CD4-positive, alpha-beta T cell (primary cell): ENCODE measurements at places on chromosomes 16 and 17. TPM values are rescaled to one million over a fixed set of nuclear protein-coding genes. Genes with fewer than 3 reads are reported as not detected.

The XAF1 gene
- 26.2 TPM for total RNA-seq

The AANAT gene
- total RNA-seq: not detected

The BOLA2 gene
- total RNA-seq: 6.2 TPM

The TOX3 gene
- not detected for total RNA-seq

The CCL3 gene
- total RNA-seq: 1.0 TPM

The ADORA2B gene
- total RNA-seq: not detected

The TBC1D3K gene
- not detected for total RNA-seq

- no peak for DNase-seq
Observed at GRCh38 chr17:43543300-43543699, 2.8 kb downstream of the ETV4 start.

DNA sequence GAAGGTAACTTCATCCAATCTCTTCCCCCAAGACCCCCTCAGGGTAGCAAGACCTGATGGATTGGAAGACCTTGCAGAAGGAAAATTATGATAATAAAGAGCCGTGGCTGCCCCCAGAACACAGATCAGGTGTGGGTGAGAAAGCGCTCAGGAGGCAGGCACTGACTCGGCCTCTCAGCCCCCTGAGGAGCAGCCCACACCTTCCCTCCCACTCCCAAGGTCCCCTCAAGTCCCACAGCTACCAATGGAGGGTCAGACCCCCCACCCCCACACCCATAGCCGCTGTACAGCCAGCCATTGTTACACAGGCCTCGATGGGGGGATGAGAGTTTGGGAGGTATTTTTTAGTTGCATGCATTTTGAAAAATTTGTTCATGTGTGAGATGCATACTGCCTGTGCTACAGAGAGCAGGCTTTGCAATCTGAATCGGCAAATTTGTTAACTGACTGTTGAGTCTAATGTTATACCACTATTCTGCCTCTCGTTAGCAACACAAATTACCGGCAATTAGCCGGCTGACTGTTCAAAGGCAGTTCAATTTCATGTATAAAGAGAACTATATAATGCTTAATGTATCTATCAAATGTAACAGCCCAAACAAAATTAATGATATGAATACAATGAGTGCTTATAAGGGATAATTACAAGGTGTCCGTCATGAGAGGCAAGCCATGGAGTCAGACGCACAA is 211.7 kb downstream of the C16orf78 start:
- DNase-seq: no peak

- no peak for DNase-seq
Observed at GRCh38 chr16:9425236-9425635, 333.8 kb downstream of the HAPSTR1 start.

- no peak for DNase-seq
Observed at GRCh38 chr16:12092544-12092921, 116.0 kb downstream of the SNX29 start.

DNA sequence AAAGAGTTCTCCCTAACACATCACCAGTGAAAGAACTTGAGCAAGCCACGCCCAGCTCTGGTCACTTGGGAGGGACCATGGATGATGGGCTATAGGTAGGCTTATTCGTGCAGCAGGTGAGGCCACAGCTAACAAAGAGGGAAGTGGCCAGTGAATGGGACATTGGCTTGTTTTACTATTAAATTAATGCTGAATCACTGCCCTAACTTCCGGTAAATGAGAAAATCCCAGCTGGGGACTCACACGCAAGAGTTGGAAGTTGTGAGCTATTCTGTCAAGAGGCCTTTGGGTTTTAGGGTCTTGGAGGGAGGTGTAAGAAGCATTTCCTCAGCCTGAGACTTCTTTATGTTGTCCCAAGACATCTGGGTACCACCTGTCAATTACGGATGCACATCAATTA is 315.3 kb downstream of the XYLT1 start:
- no peak for DNase-seq

- no peak for DNase-seq
Observed at GRCh38 chr16:87685405-87685755, 80.4 kb downstream of the KLHDC4 start.
